ENCODE measurements at places on chromosomes 5 and 9. TPM values are rescaled to one million over a fixed set of nuclear protein-coding genes. Genes with fewer than 3 reads are reported as not detected.

Gene ENTREP1
- total RNA-seq: not detected

Gene SPATA31D4
- not detected for total RNA-seq

Gene ADAM19
- total RNA-seq: 7.7 TPM

Gene FOXD4L4
- not detected for total RNA-seq

Gene INSYN2B
- 5.2 TPM for total RNA-seq

Gene STK10
- total RNA-seq: 14.4 TPM

Gene HTR4
- total RNA-seq: not detected

Gene UNC5A
- total RNA-seq: not detected

Gene SH3GL2
- 0.34 TPM for total RNA-seq

Gene PRLR
- total RNA-seq: 0.84 TPM

Gene ISL1
- total RNA-seq: not detected

Gene SLC24A2
- total RNA-seq: not detected

Gene SV2C
- total RNA-seq: not detected

Gene TMEM252
- not detected for total RNA-seq

Gene ADGRD2
- not detected for total RNA-seq

Gene AIF1L
- total RNA-seq: 0.30 TPM

Gene FKTN
- total RNA-seq: 16.4 TPM

Gene SLC25A2
- not detected for total RNA-seq

Gene DMRT3
- total RNA-seq: not detected

Gene FGF1
- total RNA-seq: 2.2 TPM

Gene CDHR2
- total RNA-seq: not detected

Gene CAMK2A
- 0.45 TPM for total RNA-seq

Measured in bronchus fibroblast of lung (primary cell).